Activated effector memory CD4-positive, alpha-beta T cell treated with Interleukin-2 at 50 U/mL for 16 hours (primary cell): ENCODE measurements at places on chromosomes 5 and 9.
A peak's percentile ranks its signal among the peaks of the same experiment; 100 is the strongest.

- DNase-seq = no peak
Observed at GRCh38 chr5:130874861-130875417, 290.1 kb downstream of the HINT1 start.

- no peak for DNase-seq
Observed at GRCh38 chr5:32055891-32056866, 117.9 kb downstream of the GOLPH3 start.

GRCh38 chr5:100430268-100431195, 104.6 kb upstream of the FAM174A start:
- peak; percentile 6 for DNase-seq

GRCh38 chr5:147461915-147462314, 48.0 kb downstream of the DPYSL3 start:
- DNase-seq = no peak

- no peak for DNase-seq
Observed at GRCh38 chr9:6877671-6878161, 119.9 kb downstream of the KDM4C start.

DNA sequence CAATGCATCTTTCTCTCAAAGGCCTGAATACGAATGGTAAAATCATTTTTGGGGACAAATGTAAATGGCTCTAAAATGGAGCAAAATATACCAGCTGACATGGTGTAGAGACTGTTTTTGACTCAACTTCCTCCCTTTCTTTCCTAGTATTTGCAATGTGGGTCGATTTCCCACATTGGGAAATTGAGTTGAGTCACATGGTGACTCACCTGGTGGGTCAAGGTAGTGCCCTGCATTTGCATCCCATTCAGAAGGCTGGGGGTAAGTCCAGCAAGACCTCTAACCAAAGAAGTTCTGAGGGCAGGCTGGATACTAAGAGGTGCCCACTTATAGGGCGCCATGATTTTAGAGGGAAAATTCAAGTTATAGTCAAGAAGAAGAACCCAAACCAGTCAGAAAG, 179.6 kb upstream of the MPDZ start:
- DNase-seq = no peak

DNA sequence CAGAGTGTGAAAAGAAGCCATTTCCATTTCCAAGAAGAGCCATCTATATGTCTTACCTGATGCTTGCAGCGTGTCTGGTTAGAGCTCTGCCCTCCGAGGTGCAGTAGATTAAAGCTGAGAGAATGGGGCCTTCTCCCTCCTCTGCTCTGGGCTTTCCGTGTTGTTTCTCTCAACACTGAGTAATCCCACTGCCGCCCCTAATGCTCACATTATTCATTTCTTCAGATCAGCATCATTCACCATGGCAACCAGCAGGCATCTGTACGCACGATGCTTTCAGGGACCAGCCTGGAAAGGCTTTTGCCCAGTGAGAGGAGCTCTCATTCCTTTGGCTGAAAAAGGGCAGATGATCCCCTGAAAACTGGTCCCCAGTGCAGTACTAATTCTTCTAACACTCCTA, 79.6 kb downstream of the CYFIP2 start:
- DNase-seq = no peak

DNA sequence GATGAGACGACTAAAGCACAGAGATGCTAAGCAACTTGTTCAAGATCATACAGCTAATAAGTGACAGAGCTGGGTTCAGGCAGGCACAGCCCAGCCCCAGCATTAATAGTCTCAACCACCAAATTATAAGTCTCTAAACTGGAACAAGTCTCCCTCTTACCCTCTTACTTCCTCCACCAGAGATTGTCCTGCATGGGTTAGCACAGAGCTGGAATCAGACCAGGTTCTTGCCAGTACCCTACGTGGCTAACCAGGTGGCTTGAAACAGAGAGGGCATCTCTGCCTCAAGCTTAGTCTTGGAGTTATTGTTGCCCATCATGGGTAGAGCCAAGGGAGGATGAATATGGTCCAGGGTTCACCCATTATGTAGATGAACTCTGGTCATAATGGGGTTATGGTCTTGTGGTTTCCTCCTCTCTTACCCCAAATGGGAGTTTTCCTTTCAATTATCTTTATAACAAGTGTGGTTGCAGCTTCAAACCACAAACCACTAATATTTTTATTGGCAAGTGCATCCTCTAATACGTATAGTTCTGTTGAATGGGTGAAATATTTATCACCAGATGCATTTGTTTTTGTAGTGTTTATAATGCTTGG, 8.3 kb upstream of the XPA start:
- DNase-seq = no peak

DNA sequence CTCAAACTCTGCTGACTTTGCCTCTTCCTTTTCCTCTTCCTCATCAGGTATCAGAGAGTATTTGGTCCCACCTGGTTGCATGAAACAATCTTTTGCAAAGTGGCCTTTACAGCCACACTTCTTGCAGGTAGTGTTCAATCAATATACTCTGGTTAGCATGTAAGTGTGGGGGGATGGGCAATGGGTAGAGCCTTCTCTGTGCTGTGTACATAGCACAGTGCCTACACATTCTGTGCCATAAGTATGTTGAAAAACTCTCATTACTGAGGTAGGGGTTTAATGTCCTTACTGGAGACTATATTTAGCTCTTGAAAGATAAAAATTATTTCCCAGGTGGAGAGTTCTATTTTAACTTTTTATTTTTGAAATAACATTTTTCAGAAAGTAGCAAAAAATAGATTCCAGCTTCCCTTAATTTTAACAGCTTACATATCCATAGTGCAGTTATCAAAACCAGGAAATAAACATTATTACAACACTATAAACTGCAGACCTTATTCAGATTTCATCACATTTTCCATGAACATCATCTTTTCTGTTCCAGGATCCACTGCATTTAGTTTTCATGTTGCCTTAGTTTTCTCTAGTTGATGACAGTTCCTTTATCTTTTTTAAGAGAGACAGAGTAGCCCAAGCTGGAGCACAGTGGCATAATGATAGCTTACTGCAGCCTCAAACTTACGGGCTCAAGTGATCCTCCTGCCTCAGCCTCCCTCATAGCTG, 15.1 kb downstream of the TTC1 start:
- DNase-seq = no peak

- peak; percentile 10 for DNase-seq
Observed at GRCh38 chr5:39424736-39425637, at the start of gene DAB2. Gene DAB2 (minus strand): TSS chr5:39424980. CDS start chr5:39394320, 30,660 bp downstream.

- no peak for DNase-seq
Observed at GRCh38 chr9:105328872-105329718, 84.6 kb downstream of the SLC44A1 start.

- DNase-seq = no peak
Observed at GRCh38 chr5:178203670-178204181, 607 bp upstream of the HNRNPAB start.
